ENCODE measurements at places on chromosomes 4 and X.

DNA sequence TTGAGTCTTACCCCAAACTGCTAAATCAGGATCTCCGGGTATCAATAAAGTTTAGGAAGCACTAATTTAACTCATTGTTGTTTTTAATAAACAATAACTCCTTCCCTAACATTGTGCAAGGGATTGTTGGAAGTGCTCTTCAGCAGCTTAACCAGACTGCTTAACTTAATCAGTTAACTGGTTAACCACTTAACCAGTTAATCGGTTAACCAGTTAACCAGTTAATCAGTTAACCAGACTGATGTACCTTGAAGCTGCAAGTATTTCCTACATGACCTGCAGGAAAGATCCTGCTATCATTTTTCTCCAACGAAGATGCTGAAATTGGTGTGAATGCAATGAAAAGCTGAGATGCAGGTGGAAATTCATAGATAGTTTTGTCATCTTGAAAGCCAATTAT, 40.1 kb upstream of the AP1S2 start:
- H3K4me3 ChIP-seq = no peak overlapping the region
- H3K27ac ChIP-seq = no peak overlapping the region
- no peaks in the 10 kb centered on the region for H3K4me1 ChIP-seq
- DNase-seq = no peak

DNA sequence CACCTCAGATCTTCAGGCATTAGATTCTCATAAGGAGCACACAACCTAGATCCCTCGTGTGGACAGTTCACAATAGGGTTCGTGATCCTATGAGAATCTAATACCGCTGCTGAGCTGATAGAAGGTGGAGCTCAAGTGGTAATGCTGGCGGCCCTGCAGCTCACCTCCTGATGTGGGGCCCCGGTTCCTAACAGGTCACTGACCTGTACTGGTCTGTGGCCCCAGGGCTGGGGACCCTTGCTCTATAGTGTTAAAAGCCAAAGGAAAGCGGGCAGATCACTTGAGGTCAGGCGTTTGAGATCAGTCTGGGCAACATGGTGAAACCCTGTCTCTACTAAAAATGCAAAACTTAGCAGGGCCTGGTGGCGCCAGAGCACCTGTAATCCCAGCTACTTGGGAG, 1047.0 kb upstream of the FTHL17 start:
- H3K36me3 ChIP-seq = no peaks in the 10 kb centered on the region
- H3K4me3 ChIP-seq = no peak overlapping the region
- no peak overlapping the region for H3K27ac ChIP-seq
- H3K4me1 ChIP-seq = no peaks in the 10 kb centered on the region
- no peak for DNase-seq

- H3K4me1 ChIP-seq = peaks cover 51% of the 10 kb centered on the region
- no peaks in the 10 kb centered on the region for H3K27me3 ChIP-seq
- H3K36me3 ChIP-seq = peaks cover 15% of the 10 kb centered on the region
- DNase-seq = no peak
Observed at GRCh38 chr4:152540293-152540674, 4.4 kb upstream of the FBXW7 start.

DNA sequence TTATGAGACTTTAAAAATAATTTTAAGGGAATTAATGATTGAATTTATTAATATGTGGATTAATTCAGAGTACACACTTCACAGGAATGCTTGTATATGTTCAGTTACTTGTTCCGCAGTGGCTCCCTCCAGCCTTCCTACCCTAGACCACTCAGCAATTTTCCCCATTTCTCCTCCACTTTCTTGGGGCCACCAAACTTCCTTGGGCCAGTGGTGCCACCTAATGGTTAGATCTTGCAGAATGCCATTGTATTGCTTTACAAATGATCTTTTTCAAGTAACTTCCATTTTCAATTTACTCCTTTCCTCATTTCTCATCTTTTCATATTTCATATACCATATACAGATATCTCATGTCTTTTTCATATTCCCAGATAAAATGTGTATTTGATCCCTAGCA, 3.6 kb upstream of the RNF175 start:
- peaks cover 5% of the 10 kb centered on the region for H3K27me3 ChIP-seq
- H3K36me3 ChIP-seq = no peaks in the 10 kb centered on the region
- no peak overlapping the region for H3K27ac ChIP-seq
- H3K4me1 ChIP-seq = peaks cover 11% of the 10 kb centered on the region

DNA sequence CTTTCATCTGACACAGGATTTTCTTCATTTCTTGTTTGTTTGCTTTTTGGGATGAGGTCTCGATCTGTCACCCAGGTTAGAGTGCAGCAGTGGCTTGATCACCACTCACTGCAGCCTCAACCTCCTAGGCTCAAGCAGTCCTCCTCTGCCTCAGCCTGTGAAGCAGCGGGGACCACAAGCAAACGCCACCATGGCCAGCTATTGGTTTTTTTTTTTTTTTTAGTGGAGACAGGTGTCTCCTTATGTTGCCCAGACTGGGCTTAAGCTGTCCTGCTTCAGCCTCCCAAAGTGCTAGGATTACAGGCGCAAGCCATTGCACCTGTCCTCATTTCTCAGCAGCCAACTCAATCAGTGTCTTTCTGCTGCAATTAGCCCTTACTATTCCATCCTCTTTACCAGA, 10.3 kb downstream of the SPRY1 start:
- no peak for DNase-seq
- H3K27ac ChIP-seq = no peak overlapping the region
- H3K36me3 ChIP-seq = no peaks in the 10 kb centered on the region
- no peak overlapping the region for H3K4me3 ChIP-seq
- H3K27me3 ChIP-seq = no peaks in the 10 kb centered on the region

GRCh38 chrX:81201071-81201470, 642 bp downstream of the HMGN5 start:
- H3K27ac ChIP-seq = peak overlapping the region; percentile 73
- no peaks in the 10 kb centered on the region for H3K27me3 ChIP-seq
- H3K4me3 ChIP-seq = peak overlapping the region; percentile 75
- peaks cover 3% of the 10 kb centered on the region for H3K4me1 ChIP-seq
- no peak for DNase-seq

GRCh38 chr4:160265014-160265413, 1162.1 kb downstream of the RAPGEF2 start:
- H3K27me3 ChIP-seq = no peaks in the 10 kb centered on the region
- no peak overlapping the region for H3K27ac ChIP-seq
- H3K4me1 ChIP-seq = no peaks in the 10 kb centered on the region
- H3K4me3 ChIP-seq = no peak overlapping the region

- H3K36me3 ChIP-seq = no peaks in the 10 kb centered on the region
- no peak for DNase-seq
- no peaks in the 10 kb centered on the region for H3K4me1 ChIP-seq
- H3K27ac ChIP-seq = no peak overlapping the region
Observed at GRCh38 chrX:70041993-70042392, 7.7 kb downstream of the AWAT2 start.

DNA sequence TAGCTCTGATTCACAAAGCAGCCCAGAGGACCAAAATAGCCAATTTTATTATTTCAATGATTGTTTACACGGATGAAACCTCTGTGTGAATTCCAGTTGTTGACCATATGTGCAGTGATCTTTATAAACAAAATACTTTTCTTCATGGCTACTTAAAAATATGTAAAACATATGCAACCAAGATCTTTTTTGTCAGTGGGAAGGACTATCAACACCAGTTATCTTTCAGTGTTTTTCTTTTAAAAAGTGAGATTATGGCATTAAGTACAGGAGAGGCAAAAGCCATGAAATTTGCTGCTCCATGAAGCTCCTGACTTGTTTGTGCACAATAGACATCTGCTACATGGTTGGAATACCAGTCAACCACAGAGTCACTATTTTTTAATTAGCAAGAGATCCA, 184.4 kb downstream of the DKK2 start:
- H3K27ac ChIP-seq = no peak overlapping the region
- H3K4me1 ChIP-seq = no peaks in the 10 kb centered on the region
- no peaks in the 10 kb centered on the region for H3K36me3 ChIP-seq
- no peaks in the 10 kb centered on the region for H3K27me3 ChIP-seq
- DNase-seq = no peak

DNA sequence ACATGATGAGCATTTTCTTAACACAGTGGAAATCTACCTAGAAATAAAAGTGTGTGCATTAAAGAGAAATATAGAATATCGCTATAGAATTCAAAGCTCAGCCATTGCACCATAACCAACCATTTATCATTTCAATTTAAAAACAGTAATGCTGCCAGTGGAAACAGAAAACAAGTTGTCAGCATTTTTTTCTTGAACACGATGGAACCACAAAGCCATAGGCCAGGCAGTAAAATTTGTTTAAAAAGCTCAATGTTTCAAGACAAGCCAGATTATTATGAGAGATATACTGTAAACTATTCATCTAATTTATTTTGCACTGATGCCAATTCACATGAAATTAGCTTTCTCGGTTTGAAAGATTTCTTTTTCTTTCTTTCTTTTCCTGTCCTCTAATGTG, 46.7 kb upstream of the NRK start:
- H3K4me3 ChIP-seq = no peak overlapping the region
- no peaks in the 10 kb centered on the region for H3K36me3 ChIP-seq
- DNase-seq = no peak

DNA sequence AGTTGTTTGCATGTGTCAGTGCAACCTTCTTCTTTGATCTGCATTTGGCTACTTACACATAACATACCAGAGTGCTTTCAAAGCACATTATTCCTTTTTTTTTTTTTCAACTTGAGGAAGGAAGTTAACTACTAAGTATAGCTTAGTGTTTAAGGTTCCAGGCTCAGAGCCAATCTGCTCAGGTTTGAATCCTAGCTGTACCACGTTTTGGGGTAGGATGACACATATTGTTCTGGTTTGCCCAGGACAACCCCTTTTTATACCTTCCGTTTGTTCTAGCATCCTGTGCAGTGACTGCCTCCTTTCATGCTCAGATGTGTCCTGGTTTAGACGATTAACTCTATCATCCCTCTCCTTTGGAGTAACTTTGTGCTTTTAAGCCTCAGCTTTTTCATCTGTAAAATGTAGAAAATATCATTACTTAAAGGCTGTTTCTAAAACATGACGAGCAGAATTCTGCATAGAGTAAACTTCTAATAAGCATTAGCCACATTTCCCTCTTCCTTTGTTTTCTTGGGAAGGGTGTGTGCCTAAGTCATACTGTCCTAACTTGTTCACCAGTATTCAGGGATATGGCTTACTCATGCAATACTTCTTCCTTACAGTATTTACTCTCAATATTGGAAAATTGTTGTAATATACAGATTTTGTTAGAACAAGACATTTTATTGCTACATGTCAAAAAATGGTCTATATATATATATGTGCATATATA, 281.3 kb downstream of the C4orf33 start:
- H3K4me1 ChIP-seq = no peaks in the 10 kb centered on the region
- H3K36me3 ChIP-seq = no peaks in the 10 kb centered on the region
- H3K27me3 ChIP-seq = no peaks in the 10 kb centered on the region
- no peak overlapping the region for H3K27ac ChIP-seq

DNA sequence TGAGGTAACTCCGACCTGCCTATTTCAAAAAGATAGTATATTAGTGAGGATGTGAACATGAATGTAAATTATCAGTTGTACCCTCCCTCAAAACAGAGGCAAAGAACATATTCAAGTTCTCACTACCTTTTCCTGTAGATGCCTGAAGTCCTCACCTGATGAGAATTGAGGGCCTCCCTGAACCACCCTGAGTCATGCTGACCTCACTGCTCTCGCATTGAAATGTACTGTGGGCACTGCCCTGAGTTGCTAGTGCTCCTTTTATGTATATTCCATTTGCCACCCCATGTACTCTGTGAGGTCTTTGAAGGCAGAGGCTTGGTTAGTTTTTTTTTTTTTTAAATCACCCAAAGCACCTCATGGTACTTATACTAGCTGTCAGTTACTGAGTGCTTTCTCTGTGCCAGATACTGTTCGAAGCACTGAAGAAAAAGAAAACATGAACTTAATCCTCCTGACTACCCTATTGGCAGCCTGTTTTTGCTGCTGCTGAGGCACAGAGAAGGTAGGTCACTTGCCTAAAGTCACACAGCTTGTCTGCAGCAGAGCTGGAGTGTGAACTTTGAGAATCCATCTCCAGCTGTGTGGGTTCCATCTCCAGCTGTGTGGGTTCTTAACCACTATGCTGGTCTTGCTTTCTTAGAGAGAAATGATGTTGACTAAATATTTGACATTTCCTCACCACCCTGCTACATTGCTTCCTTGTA, 253.1 kb upstream of the GPC4 start:
- no peak overlapping the region for H3K27ac ChIP-seq
- no peaks in the 10 kb centered on the region for H3K27me3 ChIP-seq
- no peaks in the 10 kb centered on the region for H3K36me3 ChIP-seq
- H3K4me1 ChIP-seq = no peaks in the 10 kb centered on the region

DNA sequence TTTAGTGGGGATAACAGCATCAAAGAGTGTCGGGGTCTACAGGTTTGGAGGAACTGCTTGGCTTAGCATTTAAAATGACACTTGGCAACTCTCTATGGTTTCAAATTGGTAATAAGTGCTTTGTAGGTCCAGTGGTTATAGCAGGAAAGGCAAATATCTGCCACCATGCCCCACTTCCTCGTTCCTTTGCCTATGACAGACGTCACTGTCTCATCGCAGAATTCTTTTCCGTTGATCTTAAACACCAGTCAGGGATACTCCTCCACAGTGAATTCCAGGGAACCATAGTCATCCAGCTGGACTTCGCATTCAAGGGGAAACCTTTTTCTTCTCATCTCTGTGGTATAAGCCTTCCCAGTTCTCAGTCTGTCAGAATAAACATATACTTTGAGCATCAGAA, 319.1 kb downstream of the GPAT3 start:
- no peak overlapping the region for H3K4me3 ChIP-seq
- no peaks in the 10 kb centered on the region for H3K36me3 ChIP-seq
- no peak overlapping the region for H3K27ac ChIP-seq
- no peaks in the 10 kb centered on the region for H3K4me1 ChIP-seq

DNA sequence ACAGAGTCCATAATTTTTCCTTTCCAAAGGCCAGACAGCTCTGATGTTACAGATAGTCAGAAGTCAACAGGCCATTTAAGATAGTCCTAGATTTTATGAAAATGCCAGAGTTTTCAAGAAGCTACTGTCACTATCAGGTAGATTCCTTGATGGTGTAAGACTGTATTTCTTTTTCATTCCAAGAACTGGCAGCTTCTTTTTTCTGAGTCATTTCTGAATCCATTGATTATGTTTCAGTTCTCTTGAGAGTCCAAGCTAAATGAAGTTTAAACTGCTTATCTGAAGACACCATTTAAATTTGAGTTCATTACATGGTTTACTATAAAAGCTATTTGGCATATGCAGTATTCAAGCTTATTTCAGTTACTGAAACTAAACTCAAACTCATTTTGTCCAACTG, 44.6 kb downstream of the RASSF6 start:
- no peak overlapping the region for H3K4me3 ChIP-seq
- no peak for DNase-seq
- no peak overlapping the region for H3K27ac ChIP-seq
- H3K36me3 ChIP-seq = no peaks in the 10 kb centered on the region
- no peaks in the 10 kb centered on the region for H3K27me3 ChIP-seq
- no peaks in the 10 kb centered on the region for H3K4me1 ChIP-seq

DNA sequence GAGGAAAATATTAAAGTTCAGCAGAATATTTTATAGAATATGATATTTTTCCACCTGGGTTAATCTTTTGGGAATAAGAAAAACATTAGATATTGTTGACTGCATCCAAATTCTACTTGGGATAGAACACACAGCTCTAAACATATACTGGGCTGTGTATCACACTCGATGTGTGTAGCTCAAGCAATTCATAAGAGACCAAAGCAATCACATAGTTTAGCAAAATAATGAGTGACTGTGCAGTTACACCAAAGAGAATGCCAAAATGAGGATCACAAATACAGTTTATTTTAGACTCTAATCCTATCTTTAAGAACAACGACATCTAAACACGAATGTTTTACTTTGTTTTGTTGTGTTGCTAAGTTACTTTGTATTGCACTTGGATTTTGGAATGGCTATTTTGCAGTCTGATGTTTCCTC, 101.2 kb downstream of the CBR4 start:
- H3K36me3 ChIP-seq = no peaks in the 10 kb centered on the region
- H3K27ac ChIP-seq = no peak overlapping the region
- no peak overlapping the region for H3K4me3 ChIP-seq
- no peaks in the 10 kb centered on the region for H3K27me3 ChIP-seq
- H3K4me1 ChIP-seq = no peaks in the 10 kb centered on the region

Data from CD4-positive, alpha-beta T cell (primary cell).